ENCODE measurements at places on chromosomes 13 and 19.

- no peak for DNase-seq
Measured at GRCh38 chr19:18951721-18952281, 10.8 kb upstream of the HOMER3 start.

- DNase-seq = no peak
Measured at GRCh38 chr13:94329277-94329676, 150.2 kb downstream of the DCT start.

GRCh38 chr19:2039089-2039958, 11.7 kb downstream of the MKNK2 start:
- no peak for DNase-seq

GRCh38 chr19:5093948-5094718, 125.2 kb downstream of the KDM4B start:
- DNase-seq = no peak

GRCh38 chr19:2330255-2330631, 1.8 kb downstream of the SPPL2B start:
- no peak for DNase-seq

DNA sequence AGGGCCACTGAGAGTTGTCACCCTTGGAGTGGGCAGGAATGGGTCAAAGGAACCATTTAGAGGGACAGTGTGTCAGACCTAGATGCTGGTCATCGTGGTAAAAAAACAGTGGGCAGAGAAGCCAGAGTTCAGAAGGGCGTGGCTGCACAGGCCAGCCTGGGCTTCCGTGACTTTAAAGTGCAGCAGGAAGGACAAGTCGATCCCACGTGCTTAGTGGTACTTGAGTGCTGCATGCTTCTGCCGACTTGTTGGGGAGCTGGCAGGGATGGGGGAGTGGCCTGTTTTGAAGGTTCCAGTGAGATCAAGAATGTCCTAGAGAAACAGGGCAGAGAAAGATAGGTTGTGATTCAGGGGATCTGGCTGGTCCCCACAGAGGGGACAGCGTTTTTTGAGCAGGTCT, 17.0 kb downstream of the LYL1 start:
- DNase-seq = no peak

GRCh38 chr19:45206328-45206727, 27.7 kb downstream of the BLOC1S3 start:
- no peak for DNase-seq

- DNase-seq = no peak
Measured at GRCh38 chr13:39557285-39557955, 45.6 kb downstream of the LHFPL6 start.

- DNase-seq = no peak
Measured at GRCh38 chr13:97999653-98000052, 46.2 kb downstream of the IPO5 start.

DNA sequence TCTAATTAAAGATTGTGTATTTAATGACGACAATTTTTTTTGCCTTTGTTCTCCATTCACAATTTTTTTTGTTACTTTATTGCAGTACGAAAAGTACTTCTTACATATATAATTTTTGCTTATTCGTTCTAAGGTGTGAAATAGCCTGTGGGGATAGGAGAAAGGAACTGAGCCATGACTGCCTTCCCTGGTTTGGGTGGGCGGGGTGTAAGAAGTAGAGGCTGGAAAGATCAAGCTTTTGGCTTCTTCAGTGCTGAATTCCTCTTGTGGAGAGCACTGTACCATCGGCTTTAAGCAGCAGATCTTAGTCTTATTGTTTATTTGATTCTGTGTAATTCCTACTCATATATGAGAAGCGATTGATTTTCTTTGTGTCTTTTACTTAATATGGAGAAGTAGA, 115.8 kb downstream of the NBEA start:
- DNase-seq = no peak

DNA sequence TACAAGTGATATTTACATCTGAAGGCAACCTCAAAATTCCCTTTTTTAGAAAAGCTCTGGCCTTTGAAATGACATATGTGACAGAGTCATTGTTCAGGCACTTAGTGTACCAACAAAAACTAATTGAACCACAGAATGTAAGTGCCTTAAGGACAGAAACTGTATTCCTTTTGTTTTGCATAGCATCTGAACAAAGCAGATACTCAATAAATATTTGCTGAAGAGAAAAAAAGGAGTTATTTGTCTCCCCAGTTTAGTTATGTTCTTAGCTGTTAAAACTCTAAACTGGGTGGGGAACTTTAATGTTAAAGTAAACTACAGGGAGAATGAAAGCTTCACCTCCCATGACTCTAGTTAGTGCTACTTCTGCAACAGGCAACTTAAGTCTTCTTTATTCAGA, 56.8 kb upstream of the KLF5 start:
- no peak for DNase-seq

DNA sequence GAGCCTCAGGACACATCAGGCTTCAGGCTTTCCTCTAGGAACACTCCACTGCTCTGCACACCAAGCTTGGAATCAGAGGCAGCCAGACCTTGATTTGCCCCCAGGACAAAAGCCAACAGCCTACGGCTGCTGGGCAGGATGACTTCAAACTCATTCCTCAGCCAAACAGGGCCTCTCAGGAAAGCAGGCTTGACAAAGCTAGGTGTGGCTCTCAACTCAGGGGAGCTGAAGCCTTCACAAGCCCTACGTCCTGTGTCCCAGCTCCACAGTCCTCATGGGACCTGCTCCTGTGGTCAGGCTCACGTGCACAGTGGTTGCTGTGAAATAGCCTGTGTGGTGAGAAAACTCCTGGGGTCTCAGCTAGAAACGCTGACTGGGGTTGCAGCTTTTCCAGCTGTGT, 398.9 kb upstream of the ZNF507 start:
- no peak for DNase-seq

DNA sequence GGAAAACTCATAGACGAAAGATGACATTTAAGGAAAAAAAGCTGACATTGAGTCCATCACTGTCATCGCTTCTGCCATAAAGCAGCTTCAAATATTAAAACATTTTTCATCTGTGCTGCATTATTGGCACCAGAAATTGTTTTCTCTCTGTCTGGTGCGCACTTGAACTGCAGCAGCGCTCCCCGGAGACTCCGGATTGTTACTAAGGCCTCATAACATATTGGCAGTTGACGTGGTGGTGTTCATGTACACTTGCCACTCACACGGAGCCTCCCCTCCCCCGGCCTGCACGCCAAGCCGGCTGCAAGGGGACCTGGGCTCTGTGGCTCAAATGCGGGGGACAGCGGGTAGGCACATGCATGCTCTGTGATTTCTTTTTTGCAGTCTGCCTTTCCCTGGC, 203.2 kb downstream of the TSHZ3 start:
- DNase-seq = no peak

DNA sequence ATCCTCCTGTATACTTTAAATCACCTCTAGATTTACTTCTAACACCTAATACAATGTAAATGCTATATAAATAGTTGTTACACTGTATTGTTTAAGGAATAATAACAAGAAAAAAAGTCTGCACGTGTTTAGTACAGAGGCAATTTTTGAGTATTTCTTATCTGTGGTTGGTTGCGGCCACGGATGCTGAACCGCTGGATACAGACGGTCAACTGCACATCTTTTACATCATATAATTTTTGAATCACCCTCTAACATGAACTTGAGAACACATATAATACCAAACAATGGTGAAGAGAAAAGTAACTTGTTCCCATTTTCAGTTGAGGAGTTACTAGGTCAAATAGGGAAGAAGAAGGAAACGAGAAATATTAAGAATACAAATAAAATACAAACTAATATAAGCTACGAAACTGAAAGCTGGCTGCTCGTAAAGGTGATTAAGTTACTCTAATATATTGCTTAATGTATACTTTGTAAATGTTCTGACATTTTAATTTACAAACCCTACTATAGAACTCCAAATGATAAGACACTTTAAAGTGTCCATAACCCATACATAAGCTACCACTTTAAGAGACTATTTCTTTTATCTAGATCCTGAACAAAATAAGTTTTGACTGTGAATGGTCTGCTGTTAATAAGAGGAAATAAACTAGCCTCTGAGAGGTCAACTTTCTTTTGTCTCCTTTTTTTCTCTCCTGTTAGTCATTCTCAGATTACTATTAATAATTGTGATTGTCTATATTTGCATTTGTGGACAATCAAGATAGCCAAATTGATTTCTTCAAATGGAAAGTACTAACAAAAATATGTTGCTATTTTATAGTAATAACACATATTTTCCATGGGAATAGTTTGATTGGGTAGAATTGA, 457.4 kb downstream of the DIAPH3 start:
- no peak for DNase-seq

GRCh38 chr13:84980571-84980970, 818.6 kb downstream of the SLITRK6 start:
- no peak for DNase-seq

DNA sequence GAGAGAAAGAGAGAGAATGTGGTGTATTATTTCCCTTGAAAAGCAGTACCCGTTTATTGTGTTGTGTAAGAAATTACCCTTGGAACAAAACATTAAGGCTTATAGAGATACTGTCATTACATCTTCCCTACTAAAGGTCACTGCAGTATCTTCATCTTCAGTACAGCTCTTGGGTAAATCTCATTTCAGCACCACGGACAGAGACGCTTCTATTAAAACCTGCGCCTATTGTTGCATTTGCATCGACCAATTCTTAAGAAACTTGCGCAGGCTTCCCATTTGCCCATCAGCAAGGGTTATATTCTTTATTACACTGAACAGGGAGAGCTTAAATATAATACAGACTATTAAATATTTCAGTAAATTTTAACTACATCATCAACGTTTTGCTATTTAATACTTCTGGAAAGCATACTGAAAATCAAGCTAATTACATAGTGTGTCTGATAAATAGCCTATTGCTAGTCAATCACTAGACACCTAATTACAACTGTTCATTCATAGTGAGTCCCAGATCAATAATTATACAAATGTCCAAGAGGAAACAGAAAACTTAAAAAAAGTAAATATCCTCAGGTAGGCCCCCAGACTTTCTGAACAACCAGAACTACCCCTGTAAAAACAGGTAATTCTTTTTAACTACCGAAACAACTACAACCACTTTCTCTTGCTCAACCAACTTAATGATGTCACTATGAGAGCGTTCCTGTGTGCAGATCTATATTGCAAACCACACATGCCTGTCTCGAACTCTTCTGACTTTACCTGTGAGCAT, 350.6 kb downstream of the LIG4 start:
- DNase-seq = no peak

DNA sequence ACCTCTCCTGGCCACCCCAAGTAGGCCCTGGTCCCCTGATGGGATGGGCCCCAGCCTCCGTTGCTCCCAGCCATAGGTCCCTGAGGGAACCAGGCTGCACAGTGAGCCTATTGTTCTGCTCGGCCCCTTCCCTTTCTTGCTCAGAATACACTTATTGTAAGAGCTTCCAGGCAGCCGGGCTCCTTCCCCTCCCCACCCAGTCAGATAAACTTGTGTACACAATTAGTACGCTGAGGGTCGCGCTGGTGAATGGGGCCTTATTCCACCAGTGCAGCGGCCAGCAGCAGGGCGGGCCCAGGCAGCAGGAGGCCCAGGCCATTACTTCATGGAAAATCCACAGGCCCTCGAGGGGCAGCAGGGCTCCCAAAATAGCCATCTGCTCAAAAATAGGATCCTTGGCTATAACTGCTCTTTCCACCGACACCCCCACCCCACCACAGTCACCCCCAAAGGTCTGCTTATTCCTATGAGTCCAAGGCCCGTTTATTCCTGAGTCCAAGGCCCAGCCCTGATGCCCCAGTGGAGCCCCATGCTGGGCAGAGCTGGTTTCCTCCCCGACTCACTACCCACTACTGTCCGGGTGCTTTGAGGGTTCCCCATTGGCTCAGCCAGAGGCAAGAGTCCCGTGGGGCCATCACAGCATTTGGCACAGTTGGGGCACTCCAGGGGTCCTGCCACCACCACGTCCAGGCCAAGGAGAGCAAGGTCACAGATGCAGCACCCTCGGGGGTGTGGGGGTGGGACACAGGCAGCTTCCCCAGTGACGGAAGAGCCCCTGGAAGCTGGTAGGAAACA, 22.1 kb downstream of the CAPN12 start:
- no peak for DNase-seq

- DNase-seq = no peak
Measured at GRCh38 chr19:1377965-1378785, 5.5 kb upstream of the NDUFS7 start.

GRCh38 chr19:48368936-48369335, 4.8 kb downstream of the SYNGR4 start:
- DNase-seq = no peak

- DNase-seq = no peak
Measured at GRCh38 chr13:98406427-98406826, 170.5 kb downstream of the STK24 start.

DNA sequence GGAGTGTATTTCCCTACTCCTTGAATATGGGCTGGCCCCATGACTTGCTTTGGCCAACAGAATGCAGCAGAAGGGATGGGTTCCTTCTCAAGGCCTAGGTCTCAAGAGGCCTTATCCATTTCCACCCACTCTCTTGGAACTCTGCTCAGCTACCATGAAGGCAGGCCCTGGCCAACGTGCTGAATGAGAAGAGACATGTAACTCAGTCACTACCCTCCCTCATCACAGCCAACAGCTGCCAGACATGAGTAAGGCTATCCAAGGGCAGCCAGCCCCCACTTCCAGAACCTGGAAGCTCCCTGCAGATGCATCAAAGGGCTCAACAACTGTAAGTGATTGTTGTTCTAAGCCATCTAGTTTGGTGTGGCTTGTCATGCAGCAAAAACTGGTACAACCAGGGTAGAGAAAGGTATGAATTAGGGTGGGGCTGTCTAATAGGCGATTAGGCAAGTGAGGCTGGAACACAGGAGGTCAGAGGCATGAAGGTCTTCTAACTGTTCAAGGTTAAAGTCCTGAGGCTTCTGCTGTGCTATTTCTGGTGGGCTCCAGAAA, 1.4 kb upstream of the RASL11A start:
- no peak for DNase-seq

GRCh38 chr19:49436381-49437017, 4.8 kb downstream of the SLC17A7 start:
- peak; percentile 63 for DNase-seq

DNA sequence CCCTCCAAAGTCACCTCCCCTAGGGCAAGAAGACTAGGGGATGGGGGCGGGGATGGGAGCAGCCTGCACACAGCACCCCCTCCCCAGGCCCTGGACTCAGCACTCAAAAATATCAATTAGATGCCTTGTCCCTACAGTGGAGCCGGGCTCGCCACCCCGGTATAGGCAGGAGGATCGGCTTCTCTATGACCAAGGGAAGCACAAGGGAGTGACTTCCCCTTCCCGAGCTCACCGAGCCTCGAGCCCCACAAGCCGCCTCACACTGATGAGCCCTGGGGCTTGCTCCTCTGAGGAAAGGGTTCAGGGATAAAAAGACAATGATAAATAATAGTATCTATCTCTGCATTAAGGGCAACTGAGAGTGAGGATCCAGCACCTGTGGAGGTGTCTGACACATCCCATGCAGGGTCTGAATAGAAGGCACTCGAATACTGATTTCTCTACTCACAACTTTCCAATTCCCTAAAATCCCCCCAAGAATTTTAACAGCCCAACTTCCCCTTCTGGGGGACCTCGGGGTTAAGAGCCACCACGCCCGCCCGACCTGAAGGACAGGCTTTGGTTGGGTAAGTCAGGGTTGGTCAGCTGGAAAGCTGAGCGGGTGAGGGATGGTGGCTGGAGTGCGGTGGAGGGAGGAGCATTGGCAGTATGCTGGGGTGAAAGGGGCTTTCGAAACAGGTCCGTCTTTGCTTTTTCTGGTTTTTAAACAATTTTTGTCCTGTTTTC, 51.3 kb downstream of the STK24 start:
- DNase-seq = no peak
